Fibroblast of lung (primary cell): ENCODE measurements at places on chromosomes 12 and 14. TPM values are rescaled to one million over a fixed set of nuclear protein-coding genes. Genes with fewer than 3 reads are reported as not detected.

The IRF2BPL gene
- total RNA-seq = 36.0 and 45.9 TPM in 2 replicates

The C14orf180 gene
- not detected in 2 replicates for total RNA-seq

The PARP2 gene
- 5.6 and 6.6 TPM in 2 replicates for total RNA-seq

The SMOC1 gene
- total RNA-seq = not detected in 2 replicates

The VRTN gene
- total RNA-seq = not detected in 2 replicates

The CFAP54 gene
- total RNA-seq = 5.1 and 7.1 TPM in 2 replicates

The ALG10B gene
- total RNA-seq = 1.8 and 3.6 TPM in 2 replicates

The PGAM5 gene
- total RNA-seq = 27.1 and 27.7 TPM in 2 replicates

The KRT85 gene
- not detected in 2 replicates for total RNA-seq

The TUBA1B gene
- total RNA-seq = 656 and 1,258 TPM in 2 replicates

The CCDC77 gene
- 4.4 and 6.8 TPM in 2 replicates for total RNA-seq

The MDM1 gene
- total RNA-seq = 12.4 and 12.8 TPM in 2 replicates
